ENCODE measurements at places on chromosomes 1 and 21. TPM values are rescaled to one million over a fixed set of nuclear protein-coding genes. Genes with fewer than 3 reads are reported as not detected.

The GPR161 gene
- 9.2 TPM for total RNA-seq

The CD2 gene
- total RNA-seq = not detected

The SDF4 gene
- total RNA-seq = 131 TPM

The MYOG gene
- total RNA-seq = not detected

The OR6K3 gene
- total RNA-seq = not detected

The C4BPB gene
- 1.1 TPM for total RNA-seq

All from A549 treated with DMSO at 1 μM for 4 hours (cell line).